ENCODE measurements at places on chromosomes 3 and 15.

DNA sequence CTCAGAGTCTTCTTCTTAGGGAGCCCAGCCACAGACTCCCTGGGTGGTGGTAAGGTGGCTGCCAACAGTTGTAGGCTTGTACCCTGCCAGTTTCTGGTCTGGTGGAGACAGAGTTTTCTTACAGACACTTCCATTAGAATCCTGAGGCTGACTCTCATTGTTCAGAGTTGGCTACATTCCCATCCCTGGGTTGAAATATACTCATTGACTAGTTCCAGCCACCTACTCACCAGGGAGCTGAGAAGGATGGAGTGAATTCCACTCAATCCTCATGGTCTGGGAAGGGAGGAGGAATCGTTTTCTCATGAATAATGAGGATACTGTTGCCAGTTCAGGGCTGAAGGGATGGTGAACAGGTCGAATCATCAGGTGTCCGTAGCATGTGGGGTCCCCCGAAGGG is 226.5 kb upstream of the PROK2 start:
- no peak for DNase-seq

GRCh38 chr3:67592057-67592456 is 62.4 kb downstream of the SUCLG2 start:
- no peak for DNase-seq

GRCh38 chr3:150985711-150986110 is 13.2 kb upstream of the CLRN1 start:
- no peak for DNase-seq

GRCh38 chr3:104873331-104873730 is 493.4 kb upstream of the ALCAM start:
- DNase-seq: no peak

DNA sequence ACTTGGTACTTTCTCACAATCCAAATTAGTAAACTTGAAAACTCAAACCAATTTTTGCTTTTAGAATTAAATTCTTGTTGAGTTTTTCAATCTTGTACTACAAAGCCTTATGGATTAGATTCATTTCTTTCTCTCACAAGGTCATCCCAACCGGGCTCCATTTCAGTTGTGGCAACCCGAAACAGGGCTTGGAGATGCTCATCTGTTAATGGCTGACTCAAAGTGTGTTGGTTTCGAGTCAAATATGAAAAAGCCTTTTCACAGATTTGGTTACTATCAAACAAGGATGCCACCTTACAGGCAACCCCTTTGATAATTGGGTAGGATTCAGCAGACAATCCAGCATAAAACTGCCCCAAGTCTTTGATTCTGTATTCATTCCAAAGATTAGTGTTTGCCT is 1.8 kb downstream of the EPM2AIP1 start:
- no peak for DNase-seq

DNA sequence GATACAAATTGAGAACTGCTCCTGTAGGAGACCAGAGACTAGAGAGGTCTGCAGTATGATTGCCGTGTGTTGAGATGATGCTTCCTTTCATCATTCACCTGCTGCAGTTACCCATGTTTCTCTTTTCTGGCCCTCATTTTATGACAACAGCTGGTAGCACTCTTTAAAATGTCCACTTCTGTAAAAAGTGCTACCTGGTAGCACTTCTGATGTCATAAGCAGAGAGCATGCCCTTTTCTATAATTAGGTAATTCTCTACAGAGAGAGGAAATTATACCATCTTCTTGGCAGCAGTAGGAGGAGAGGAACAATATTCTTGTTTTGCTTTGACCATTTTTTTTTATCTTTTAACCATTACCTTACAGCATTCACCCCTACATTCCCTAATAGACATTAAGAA is 123.8 kb downstream of the PPM1L start:
- no peak for DNase-seq

- DNase-seq: no peak
Measured at GRCh38 chr3:107977221-107978130, 113.4 kb downstream of the CD47 start.

GRCh38 chr15:83657549-83657948 is 3.6 kb downstream of the ADAMTSL3 start:
- peak; percentile 71 for DNase-seq

DNA sequence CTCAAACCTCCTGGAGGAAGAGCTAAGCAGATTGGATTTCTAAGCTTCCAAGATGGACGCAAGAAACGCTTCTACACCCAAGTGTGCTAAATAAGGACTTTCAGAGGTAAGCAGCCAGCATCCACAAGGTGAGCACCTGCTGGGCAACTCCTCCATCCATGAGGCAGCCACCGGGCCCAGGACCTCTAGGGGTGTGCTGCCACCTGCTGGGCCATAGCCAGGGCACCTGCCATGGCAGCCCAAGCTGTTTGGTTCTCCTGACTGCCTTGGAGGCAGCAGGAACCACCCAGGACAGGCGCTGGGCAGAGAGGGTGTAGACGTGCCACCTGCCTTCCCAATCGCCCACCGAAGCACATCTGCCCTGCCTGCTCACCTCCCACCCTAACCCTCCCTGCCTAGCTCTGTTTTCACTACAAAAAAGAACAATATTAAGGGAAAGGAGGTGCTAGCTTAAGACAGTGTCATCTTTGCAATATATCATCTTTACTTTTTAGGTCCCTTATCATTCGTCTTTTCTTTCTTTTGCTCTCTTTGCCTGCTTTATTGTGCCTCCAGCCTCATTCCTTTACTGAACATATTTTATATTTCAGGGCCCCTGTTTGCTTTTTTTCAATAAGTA is 12.9 kb downstream of the C15orf62 start:
- DNase-seq: peak; percentile 73

DNA sequence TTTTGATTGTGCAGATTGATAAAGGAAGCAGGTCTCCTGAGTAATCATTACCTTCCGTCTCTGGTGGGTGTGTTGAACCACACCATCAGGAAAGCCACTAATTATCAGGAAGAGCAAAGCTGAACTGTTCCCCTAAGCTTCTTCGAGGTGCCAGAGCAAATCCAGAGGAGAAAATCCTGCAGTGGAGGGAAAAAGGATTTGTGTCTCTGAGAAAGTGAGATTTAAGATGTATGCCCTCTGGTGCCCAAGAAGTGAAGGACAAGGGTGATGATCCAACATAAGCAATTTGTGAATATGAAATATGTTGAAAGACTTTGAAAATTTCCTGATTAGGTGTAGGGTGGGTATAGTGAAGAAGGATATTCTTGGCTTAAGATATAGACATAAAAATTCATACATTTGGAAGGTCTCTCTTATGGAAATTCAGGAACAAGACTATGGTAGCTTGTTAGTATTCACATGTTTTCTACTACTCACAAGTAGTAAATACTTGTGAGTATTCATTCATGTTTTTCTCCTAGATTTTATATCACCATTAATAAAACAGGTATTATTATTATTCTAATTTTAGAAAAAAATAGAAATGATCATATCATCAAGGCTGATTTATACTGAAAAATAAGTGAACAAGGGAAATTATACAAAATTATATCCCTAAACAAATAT is 34.8 kb downstream of the COMMD2 start:
- DNase-seq: peak; percentile 83

DNA sequence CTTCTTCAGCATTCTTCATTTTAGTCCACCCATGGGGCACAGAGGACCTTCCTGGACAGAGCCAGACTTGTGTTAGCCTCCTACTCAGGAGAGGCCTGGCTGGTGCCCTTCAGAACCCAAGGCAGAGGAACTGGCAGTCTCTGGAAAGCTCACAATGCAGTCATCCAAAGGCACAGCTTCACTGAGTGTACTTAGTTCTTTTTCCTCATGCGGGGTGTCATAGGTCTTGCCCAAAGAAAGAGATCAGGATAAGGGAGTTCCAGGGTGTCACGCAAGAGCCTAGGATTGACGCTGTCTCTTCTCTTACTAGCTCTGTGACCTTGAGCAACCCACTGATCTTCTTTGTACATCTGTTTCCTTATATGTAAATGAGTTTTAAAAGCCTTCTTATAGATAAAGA is 58.7 kb downstream of the CD200 start:
- no peak for DNase-seq

GRCh38 chr3:114855839-114856238 is 291.2 kb downstream of the ZBTB20 start:
- DNase-seq: no peak

- no peak for DNase-seq
Measured at GRCh38 chr3:145820170-145820569, 340.8 kb downstream of the PLOD2 start.

DNA sequence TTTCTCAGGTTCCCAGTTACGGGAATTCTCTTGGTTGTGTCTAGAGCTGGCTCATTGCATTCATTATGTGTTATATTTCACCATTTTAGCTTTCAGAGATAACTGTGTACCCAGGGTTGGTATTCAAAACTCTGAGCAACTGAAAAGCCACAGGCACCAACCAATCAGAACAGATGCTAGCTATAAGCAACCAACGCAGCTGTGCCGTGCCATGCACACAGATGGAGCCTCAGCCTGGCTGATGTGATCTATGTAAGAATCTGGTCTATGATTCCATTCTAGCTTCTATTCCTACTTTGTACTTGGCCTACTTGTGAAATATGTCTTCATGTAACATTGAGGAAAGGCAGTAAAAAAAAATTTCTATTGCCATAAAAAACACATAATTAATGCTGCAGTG is 95.0 kb upstream of the CCDC80 start:
- no peak for DNase-seq

Data from mesendoderm (in vitro differentiated cells).